ENCODE measurements at places on chromosomes 13 and 19. TPM values are rescaled to one million over a fixed set of nuclear protein-coding genes. Genes with fewer than 3 reads are reported as not detected.

The ZNF222 gene
- 1.8 TPM for total RNA-seq

The PIK3R2 gene
- total RNA-seq = 37.8 TPM

The MTMR6 gene
- total RNA-seq = 12.6 TPM

The LHB gene
- total RNA-seq = not detected

- H3K4me1 ChIP-seq = peaks cover 10% of the 10 kb centered on the region
- no peak overlapping the region for H3K4me3 ChIP-seq
- no peaks in the 10 kb centered on the region for H3K27me3 ChIP-seq
- H3K27ac ChIP-seq = peak overlapping the region; percentile 54
- no peaks in the 10 kb centered on the region for H3K36me3 ChIP-seq
- DNase-seq = no peak
Measured at GRCh38 chr13:44365008-44365407, 8.6 kb upstream of the SERP2 start.

GRCh38 chr19:15444505-15445226 is 5.1 kb downstream of the WIZ start:
- H3K27ac ChIP-seq = no peak overlapping the region
- no peaks in the 10 kb centered on the region for H3K36me3 ChIP-seq
- no peak for DNase-seq
- peaks cover 33% of the 10 kb centered on the region for H3K4me1 ChIP-seq
- no peaks in the 10 kb centered on the region for H3K27me3 ChIP-seq
- no peak overlapping the region for H3K4me3 ChIP-seq

DNA sequence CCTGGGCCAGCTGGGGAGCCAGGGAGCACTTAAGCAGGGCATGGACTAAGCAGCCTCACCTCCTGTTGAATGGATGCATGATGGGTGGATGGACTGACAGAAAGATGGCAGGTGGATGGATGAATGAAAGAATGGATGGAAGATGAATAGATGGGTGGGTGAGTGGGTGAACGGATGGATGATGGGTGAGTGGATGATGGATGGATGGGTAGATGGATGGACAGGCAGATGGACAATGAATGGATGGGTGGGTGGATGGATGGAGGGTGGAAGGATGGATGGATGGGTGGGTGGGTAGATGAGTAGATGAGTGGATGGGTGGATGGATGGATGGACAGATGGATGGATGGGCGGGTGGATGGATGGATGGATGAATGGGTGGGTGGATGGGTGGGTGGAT is 18.7 kb downstream of the SHC2 start:
- no peak for DNase-seq
- peaks cover 6% of the 10 kb centered on the region for H3K36me3 ChIP-seq
- no peak overlapping the region for H3K4me3 ChIP-seq

DNA sequence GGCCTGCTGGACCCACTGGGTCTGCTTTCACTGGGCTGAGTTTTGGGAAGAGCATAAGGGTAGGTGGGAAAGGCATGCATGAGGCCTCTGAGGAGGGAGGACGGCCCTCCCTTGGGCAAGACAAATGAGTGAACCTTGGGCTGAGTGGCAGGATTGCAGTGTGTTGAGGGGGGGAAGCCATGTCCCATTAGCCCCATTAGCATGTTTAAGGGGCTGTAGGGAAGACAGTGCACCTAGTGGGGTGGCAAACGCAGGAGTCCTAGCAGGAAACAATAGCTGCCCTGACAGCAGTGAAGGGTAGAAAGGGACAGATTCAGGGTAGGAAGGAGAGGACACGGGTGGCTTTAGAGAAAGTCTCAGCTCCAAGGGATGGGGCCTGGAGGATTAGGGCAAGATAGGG is 3.1 kb upstream of the ZBTB45 start:
- H3K36me3 ChIP-seq = no peaks in the 10 kb centered on the region
- H3K27me3 ChIP-seq = no peaks in the 10 kb centered on the region
- H3K4me1 ChIP-seq = peaks cover 2% of the 10 kb centered on the region

GRCh38 chr19:46384396-46384795 is 29.0 kb downstream of the CCDC8 start:
- peaks cover 26% of the 10 kb centered on the region for H3K36me3 ChIP-seq
- H3K27ac ChIP-seq = no peak overlapping the region
- no peak overlapping the region for H3K4me3 ChIP-seq

DNA sequence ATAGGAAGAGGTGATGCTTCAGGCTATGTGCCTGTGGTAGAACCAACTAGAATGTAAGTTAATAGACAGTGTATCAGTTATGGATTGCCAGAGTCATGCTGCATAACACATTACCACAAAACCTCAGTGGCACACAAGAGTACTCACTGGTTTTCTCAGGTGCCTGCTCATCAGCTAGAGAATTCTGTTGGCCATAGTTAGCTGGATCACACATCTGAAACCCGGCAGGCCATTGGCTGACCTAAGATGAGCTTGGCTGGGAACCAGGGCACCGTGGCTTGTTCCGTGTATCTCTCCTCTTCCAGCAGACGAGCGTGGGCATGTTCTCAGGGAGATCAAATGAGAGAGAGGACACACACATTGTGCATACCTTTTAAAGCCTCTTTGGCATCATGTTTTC is 76.7 kb downstream of the TEX26 start:
- no peaks in the 10 kb centered on the region for H3K36me3 ChIP-seq
- H3K27me3 ChIP-seq = no peaks in the 10 kb centered on the region
- H3K27ac ChIP-seq = no peak overlapping the region
